ENCODE measurements at places on chromosomes 4 and X. TPM values are rescaled to one million over a fixed set of nuclear protein-coding genes. Genes with fewer than 3 reads are reported as not detected.

Gene SOD3
- not detected for total RNA-seq

Gene SUPT20HL2
- total RNA-seq = not detected

Gene PDZD4
- 0.04 TPM for total RNA-seq

Gene DOK7
- 1.9 TPM for total RNA-seq

Gene MAP9
- total RNA-seq = 9.8 TPM

Gene NAT8L
- total RNA-seq = not detected

Gene NOX1
- total RNA-seq = not detected

Gene GLRA2
- not detected for total RNA-seq

Gene PCDH19
- not detected for total RNA-seq

Gene SHROOM3
- 15.1 TPM for total RNA-seq

Gene TCP11X2
- total RNA-seq = not detected

Gene CSAG3
- not detected for total RNA-seq

Gene TEX13B
- total RNA-seq = not detected

Gene DMRTC1
- total RNA-seq = not detected

Gene POU3F4
- total RNA-seq = not detected

Gene HS3ST1
- 0.94 TPM for total RNA-seq

Gene HGFAC
- total RNA-seq = not detected

Gene FRYL
- 46.4 TPM for total RNA-seq

Gene ZNF827
- 5.7 TPM for total RNA-seq

Gene FDCSP
- total RNA-seq = not detected

Gene NEIL3
- 3.8 TPM for total RNA-seq

Gene PLXNA3
- 10.8 TPM for total RNA-seq

Gene BANK1
- total RNA-seq = 0.16 TPM

Measured in hair follicular keratinocyte (primary cell).